ENCODE measurements at places on chromosomes 2 and 18.

DNA sequence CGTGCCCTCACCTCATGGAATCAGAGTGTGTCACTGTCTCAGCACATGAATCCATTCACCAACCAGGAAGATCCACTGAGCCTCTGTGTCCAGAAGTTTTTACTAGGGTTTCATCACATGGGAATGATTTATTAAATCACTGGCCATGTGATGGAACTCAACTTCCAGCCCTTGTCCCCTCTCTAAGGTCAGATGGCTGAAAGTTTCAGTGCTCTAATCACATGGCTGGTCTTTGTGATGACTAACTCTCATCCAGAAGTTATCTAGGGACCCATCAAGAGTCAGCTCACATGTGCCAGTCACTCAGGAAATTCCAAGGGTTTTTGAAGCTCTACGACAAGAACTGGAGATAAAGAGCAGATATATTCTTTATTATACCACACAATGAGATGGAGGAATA lies 140.5 kb upstream of the GYPC start:
- DNase-seq, result no peak

- peak; percentile 40 for DNase-seq
Measured at GRCh38 chr2:209383212-209383611, 40.6 kb upstream of the MAP2 start.

- no peak for DNase-seq
Measured at GRCh38 chr2:170030040-170030439, 147.9 kb upstream of the MYO3B start.

DNA sequence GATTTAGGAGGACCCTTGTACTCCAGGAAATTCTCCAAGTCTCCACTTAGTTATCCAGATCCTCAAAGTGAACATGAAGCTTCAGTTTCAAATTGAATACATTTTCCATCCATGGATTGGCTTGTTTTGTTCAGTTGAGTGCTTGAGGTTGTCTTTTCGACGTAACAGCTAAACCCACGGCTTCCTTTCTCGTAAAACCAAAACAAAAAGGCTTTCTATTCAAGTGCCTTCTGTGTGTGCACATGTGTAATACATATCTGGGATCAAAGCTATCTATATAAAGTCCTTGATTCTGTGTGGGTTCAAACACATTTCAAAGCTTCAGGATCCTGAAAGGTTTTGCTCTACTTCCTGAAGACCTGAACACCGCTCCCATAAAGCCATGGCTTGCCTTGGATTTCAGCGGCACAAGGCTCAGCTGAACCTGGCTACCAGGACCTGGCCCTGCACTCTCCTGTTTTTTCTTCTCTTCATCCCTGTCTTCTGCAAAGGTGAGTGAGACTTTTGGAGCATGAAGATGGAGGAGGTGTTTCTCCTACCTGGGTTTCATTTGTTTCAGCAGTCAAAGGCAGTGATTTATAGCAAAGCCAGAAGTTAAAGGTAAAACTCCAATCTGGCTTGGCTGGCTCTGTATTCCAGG lies at the start of gene CTLA4:
Gene CTLA4 (plus strand): TSS at position 211 of the 640 bp plus-strand sequence. CDS start 172 bp downstream, at position 383.
- DNase-seq, result no peak

DNA sequence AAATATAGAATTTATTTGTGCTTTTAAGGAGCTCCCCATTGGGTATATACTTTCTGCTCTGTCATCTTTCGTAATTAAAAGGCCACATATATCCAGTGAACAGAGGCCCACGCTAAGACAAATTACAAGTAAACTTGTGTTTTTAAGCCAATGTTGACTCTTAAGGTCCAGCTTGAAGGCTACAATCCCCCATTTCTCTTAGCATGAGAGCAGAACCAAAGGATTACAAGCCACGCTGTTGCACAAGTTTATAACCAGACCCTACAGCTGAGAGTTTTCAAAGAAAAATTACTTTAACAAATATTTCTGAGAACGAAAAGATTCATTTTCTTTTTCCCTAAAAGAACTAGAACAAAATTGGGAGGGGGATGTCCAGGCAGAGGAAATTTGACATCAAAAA lies 471.0 kb downstream of the TXNL1 start:
- DNase-seq, result no peak

GRCh38 chr18:26503382-26503781 lies 45.0 kb downstream of the KCTD1 start:
- no peak for DNase-seq

DNA sequence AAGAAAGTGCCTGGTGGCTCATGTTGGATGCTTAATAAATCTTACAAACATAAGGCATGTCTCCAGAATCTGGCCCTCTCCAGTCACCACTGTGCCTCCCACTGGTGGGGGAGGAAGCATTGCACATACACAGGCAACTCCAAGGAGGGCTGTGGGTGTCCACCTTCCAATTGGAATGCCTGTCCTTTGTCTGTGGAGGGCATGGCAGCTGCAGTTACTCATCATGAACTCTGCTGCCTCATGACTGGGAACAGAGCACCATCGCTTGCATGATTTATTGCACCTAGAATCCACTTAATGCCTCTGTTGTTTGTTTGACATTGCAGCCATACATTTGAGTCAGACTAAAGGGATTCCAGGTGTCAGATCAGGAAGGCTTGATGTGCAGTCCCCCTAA lies 278.9 kb downstream of the PRKCE start:
- peak; percentile 56 for DNase-seq

GRCh38 chr2:222919841-222920526 lies 59.1 kb downstream of the ACSL3 start:
- DNase-seq, result peak; percentile 62

- no peak for DNase-seq
Measured at GRCh38 chr18:10893196-10893595, 256.2 kb downstream of the PIEZO2 start.

DNA sequence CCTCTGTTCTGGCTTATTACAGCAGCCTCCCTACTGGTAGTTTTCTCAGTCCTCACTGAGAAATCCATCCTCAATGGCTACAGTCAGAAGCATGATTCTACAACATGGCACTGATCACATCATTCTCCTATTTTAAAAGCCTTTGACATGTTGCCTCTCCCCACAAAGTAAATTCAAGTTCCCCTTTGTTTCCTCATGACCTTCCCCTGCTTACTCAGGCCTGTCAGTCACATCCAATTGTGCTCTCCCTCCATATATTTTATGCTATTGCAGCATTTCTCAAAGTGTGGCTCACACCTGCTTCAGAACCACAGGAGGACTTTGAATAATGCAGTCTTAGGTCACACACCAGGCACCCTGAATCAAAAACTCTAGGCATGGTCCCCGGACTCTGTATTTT lies 124.6 kb downstream of the SPOPL start:
- no peak for DNase-seq

- DNase-seq, result no peak
Measured at GRCh38 chr2:176746411-176746810, 466.2 kb upstream of the HNRNPA3 start.

DNA sequence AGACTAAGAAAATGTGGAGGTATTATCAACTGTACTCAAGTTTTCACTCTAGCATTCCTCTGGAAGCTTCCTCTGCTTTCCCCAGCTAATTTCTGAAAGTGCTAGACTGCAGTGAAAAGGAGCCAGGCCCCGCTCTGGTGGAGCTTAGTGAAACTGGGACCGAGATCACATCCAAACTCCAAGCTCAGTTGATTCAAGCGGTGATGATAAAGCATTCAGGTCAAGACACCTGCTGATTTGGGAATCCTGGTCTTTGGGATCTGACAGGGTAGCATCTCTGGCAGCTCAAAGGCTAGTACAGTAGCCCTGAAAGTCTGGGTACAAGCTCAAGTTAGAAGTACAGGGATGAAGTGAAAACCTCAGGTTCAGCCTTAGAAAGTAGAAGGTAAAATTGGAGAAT lies 120.2 kb upstream of the CRIM1 start:
- DNase-seq, result no peak

DNA sequence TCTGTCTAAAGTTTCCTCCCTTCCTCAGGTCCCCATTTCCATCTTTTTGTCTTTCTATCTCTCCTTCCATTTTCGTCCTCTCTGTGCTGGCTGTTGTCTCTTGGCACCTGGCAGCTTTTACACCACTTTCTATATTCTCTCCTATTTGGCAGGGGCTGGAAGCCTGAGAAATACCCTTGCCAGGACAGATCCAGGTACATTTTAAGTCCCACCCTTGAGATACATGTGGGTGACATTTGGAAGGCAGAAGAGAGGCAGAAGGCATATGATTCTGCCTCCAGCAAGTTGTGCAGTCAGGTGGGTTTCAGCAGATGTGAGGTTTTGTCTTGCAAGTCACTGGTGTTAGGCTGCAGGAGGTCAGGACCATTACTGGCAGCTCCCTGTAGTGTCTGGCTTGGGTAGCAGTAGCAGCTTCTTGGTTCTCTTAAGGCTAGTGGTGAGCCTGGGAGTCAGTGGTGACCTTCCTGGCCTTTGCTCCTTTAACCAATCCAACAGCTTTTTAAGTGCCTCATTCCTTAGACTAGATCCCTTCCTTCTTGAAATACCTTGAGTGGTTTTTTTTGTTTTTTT lies 90.1 kb downstream of the CAPN13 start:
- DNase-seq, result no peak

DNA sequence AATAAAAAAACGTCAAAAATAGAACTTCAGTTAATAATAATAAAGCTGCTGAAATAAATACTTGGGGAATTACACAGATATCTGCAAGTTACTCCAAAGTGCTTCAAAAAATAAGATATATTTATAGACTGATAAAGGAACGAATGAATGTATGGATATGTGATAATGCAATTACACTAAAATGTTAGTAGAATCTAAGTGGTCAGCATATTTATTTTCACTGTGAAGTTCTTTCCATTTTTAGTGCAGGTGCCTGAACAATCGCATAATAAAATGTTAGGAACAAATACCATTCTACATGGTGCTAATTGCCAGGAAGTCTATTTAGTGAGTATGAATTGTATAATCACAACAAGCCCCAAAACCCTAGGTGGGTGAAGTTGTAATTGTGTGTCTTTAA lies 169.6 kb upstream of the RGPD4 start:
- DNase-seq, result no peak

- DNase-seq, result no peak
Measured at GRCh38 chr2:100000915-100001707, 141.3 kb downstream of the AFF3 start.

DNA sequence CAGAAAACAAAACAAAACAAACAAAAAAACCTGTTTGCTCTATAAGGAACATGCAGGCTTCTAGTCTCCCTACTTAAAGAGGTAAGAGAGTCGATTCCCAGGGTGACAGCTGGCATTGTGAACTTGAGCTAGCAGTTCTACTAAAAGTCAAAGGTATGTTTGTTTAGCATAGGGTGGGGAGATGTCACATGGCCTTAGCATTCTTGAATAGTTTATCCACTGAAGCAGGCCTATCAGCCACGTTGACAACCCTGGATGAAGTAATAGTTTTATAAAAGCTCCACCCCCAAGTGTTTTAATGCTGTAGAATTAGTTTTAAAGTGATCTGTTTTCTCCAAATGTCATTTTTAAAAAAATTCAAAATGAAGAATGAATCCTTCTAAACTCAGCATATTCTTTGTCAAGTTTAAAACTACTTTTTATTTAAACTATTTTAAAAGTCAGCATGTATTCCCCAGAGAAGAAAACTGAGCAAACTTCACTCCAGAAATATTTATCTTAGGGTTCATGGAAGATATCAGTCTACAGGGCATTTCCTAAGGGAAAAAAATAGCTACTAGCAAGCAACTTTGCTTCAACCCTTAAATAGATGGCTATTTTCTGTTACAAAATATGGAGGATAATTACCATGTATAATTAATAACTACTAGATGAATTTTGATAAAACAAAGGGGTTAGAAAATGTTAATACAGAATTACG lies 1.7 kb downstream of the MYOM1 start:
- DNase-seq, result no peak

DNA sequence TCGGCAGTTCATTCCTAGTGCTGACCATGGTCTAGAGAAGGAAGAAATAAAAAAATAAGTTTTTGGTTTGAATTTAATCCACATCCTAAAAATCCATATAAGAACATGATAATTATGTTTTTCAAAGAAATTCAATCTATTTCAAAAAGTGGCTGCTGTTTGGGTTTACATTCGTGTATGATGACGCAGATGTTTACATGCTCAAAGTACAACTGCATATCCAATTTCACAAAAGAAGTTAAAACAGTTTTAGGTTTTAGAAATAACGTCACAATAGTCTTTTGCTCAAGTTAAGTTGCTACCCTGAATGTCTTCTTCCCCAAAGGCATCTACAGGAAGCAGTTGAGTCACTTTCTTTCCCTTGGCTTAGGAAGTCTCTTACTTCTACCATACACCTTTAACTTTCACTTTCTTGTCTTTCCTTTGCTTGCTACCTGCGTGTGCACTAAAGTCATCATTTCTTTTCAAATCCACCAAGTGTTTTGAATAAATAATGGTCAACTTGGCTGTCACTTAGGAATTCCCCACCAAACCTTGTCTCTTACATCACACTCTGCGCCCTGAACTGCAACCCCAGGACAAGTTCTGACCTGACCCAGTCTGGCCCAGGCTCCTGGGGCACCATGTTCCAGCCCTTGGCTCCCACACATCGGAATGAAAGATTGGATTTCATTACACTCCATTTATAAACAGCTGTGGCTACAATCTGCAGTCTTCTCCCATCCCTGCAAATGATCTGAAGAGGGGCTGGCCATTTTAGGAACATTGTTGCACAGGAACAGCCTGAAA lies 28.4 kb downstream of the FAM237A start:
- no peak for DNase-seq

- no peak for DNase-seq
Measured at GRCh38 chr2:152352616-152353015, 17.6 kb downstream of the FMNL2 start.

GRCh38 chr2:192196421-192197194 lies 1.9 kb upstream of the TMEFF2 start:
- DNase-seq, result no peak

- no peak for DNase-seq
Measured at GRCh38 chr2:59693231-59693959, 860.1 kb downstream of the BCL11A start.

- no peak for DNase-seq
Measured at GRCh38 chr2:220949466-220949865, 622.6 kb downstream of the EPHA4 start.

DNA sequence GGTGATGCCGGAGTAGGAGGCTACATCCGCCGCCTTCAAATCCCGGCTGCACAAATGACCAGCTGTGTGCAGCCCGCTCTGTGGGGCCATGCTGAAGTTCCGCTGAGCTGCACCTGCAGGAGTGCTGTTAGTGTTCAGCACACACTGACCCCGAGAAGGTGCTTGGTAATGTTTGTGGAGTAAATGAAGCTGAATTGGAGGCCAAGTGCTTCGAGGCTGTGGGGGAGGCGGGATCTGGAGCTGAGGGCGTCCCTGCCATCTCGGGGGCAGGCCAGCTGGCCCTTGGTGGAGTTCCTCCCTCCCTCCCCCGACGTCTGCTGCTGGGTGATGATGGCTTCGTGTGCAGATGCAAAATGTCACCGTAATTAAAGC lies 23.2 kb downstream of the KCNF1 start:
- DNase-seq, result no peak

GRCh38 chr2:66433945-66434678 lies 813 bp upstream of the MEIS1 start:
- peak; percentile 23 for DNase-seq

DNA sequence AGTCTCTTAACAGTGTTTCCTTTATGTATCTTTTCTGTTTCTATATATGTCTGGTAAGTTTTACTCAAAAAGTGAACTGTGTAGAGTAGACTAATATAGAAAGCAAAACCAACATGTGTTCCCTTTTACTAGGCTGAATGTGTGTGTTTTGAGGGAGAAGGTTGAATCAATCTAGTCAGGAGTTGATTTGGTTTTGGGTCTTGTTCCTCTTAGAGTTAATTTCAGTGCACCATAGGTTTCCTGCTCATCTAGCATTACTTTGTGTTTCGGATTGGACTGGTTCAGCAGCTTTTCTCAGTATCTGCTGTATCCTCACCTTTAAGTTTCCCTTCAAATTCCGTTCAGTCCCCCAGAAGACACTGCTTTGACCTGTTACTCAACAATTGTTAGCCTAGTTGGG lies 52.0 kb upstream of the TRIM43 start:
- DNase-seq, result no peak
